ENCODE measurements at places on chromosomes 2 and 18.

DNA sequence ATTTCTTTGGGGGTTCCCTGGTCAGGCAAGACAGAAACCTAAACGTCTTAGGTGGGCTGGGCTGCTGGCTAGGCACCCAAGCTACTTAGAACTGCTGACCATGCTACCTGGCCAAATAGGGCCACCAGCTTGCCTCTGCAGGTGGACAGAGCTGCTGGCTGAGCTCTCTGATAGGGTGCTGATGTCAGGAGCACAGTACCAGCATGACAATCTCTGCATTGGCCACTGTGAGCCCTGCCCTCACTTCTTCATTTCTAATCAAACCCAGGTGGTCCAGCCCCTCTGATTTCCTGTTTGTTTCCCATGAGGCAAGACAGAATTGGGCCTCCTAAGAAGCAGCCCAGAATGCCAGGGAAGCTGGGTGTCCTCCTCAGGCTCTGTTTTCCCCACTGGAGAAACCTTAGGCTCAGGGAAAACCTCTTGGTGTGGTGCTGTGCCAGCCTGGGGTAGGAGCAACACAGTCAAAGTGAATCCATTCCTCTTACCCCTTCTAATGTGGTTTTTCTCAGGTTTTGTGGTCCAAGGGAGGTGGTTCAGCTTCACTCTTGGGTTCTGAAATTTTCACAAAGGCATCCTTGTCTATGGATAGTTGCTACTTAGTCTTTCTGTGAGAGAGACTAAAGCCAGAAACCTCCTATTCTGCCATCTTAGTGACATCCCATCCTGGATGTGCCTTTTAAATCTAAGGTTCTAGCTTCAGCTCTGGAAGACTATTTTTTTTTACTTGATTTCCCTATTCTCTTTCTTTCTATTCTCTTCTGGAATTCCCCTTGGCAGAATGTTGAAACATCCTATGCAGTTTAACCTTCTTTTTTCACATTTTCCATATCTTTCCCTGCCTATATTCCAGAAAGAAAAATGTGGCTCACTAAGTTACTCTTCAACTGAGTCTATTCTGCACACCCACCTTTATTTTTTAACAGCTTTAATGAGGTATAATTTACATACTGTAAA lies 15.2 kb downstream of the SP100 start:
- no peak for DNase-seq

DNA sequence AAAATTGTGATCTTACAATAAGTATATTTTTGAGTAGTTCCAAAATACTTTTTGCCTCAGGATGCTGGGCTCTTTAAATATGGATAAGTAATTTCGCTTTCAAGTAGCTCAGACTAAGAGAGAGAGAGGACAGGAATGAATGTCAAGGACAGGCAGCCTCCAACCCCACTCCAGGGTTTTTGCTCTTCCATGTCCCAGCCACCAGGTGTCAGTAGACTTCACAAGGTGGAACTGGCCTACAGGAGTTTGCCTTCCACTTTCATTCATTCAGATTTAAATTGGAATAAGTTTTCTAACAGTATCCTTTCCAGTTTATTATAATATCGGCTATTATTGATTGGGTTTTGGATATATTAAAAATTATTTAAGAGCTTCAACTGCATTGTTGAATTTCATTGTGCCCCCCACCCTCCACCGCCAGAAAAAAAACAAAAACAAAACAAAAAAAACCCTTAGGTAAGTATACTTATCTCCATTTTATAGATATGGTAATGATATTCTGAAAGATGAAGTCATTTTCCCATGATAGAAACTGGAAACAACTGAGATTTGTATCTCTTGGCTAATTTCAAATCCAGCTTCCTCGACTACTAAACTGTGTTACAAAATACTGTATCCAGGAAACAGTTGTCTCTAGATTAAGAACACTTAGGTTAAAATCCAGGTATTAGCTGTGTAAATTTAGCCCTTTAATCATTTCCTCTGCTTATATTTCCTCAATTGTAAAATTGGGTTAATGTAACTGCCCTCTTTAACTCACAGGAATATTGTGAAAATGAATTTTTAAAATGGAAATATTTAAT lies 793.1 kb downstream of the ERBB4 start:
- peak; percentile 71 for DNase-seq

- DNase-seq, result no peak
Measured at GRCh38 chr18:36350839-36351469, 53.4 kb downstream of the FHOD3 start.

DNA sequence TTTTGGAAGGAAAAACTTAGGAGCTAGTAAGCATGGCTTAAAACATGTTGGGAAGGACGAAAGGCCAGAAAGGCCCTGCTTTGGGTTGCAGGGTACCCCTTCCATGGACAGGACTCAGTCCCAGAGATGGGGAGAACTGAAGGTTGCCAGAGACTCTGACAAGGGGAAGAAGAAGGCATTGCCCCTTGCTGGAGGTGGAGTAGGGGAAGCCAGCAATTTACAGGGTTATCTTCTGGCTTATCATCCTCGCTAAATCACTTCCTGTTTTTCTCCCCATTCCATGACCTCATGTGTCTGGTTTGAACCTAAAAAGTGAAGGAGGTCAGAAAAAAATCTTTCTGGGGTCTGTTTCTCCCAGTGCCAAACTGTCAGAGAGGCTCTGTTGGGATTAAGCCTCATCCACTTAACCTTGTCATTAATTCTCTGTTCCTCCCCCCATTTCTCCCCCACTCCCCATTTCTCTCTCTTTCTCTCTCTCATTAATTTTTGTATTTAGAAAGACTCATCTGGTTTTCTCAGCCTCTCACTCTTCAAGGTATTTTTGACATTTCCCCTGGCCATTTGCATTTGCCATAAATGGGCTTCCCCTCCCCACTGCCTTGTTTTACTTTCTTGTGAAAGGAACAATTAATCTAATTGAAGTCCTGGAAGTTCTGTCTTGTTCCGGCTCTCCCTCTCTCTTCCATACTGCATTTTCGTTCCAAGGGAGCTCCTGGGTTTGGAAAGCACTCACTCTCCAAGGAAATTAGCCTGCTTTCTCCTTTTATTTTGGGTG lies 17.4 kb downstream of the NRP2 start:
- DNase-seq, result no peak

DNA sequence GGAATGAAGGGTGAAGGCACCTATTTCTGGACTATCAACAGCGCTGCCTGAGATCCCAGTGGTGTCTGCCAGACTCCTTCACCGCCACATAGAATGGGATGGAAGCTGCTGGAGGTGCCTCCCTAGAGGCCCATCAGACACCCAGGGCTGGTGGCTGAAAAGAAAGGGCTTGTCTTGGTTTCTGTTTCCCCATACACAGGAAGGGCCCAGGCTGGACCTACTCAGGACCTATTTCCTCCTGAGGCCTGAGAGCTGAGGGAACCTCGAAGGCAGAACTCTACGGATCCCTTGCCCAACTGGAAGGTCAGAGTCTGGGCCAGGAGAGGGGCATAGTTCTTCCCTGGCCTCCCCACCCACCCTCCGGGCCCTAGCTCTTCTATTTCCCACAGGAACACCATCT lies 2.9 kb upstream of the CLEC4F start:
- no peak for DNase-seq
